Activated CD8-positive, alpha-beta T cell treated with anti-CD3 and anti-CD28 coated beads for 36 hours (primary cell): ENCODE measurements at places on chromosomes 6 and 20.

GRCh38 chr6:133017581-133017980 is 203.2 kb downstream of the RPS12 start:
- no peak for DNase-seq

DNA sequence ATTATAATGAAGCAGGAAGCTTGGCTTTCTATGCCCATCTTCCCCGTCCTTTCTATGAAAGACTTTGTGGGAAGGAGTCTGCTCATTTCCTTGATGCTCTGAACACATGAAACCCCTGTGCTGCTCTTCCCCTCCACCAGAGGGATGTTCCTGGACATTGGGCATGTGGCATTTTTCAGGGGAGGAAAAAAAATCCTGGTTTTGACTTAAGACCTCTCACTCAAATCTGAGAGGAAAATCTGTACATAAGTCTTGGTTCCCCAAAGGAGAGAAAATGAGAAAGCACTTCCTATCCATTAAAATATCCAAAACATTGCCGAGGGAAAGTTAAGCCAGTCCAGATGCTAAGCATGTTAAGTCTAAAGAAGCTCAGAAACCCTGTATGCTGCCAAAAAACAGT is 393.0 kb downstream of the PAX1 start:
- no peak for DNase-seq

DNA sequence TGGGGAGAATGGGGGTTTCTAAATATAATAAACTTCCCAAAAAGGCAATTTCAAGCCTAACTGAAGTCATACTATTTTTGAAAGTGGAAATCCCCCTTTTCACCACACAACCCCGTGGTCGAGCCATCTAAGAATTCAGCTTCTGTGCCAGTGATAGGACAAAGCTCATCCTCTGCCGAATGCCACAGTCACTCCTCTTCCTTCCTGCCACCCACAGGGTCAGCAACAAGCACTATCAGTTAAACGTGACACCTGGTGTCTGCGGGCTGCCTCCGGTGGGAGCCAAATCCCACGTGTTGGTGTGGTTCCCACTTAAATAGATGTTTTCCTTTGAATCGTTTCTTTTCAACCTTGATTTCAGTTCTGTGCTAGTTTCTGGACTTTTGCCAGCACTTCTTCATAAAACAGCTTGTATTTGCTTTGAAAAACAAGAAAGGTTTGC is 60.7 kb downstream of the TNFAIP3 start:
- DNase-seq: peak; percentile 93

DNA sequence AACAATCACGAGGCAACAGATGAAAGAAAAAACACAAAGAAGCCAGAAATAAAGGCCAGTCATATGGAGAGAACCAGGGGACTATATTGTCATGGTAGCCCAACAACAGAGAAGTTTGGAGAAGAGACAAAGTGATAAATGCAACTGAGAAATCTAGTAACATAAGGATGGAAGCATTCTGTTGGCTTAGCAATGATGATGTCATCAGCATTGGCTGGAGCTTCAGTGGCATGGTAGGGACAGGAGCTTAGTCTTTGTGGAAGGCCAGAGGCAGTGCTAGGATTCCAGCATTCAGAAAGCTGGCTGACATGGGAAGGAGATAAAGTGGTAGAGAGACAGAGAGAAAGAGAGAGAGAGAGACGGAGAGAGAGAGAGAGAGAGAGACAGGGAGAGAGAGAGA is 276.4 kb downstream of the TRDN start:
- DNase-seq: no peak

DNA sequence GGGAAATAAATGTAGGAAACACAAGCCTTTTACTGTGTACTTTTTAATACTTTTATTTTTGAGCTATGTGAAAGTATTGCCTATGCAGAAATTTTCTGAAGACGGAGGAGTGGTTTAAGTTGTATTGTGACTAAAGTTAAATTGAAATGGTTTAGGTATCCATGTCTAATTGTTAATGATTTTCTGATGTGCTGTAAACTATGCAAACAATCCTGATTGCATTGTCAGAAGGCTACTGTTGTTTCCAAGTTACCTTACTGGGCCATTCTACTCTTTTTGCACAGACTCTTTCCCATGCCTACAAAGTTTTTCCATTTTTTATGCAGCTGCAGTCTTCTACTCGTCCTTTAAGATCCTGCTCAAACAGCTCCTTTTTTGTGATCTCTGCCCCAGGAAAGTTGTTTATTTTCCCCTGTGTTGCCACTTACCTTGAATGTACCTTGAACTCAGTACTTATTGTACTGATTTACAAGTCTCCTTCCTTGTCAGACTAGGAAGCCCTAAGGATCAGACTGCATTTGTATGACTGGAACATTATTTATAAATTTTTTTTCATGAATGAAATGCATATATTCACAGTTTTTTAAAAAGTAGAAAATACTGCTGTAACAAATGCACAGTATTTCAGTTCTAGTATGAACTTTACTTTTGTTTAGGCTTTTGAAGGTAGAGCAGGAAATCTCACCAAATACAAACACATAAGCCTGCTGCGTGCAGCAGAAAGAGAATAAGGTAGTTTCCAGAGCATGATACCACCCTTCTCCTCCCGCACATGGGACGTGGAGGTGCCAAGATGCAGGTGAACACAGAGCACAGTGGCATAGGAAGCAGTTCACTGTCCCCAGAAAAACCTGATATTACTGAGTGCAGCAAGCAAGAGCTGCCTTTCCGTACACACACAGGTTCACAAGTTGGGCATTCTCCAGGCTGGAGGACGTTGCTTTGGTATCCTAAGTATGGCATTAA is 97.8 kb downstream of the CRYBG1 start:
- DNase-seq: no peak

DNA sequence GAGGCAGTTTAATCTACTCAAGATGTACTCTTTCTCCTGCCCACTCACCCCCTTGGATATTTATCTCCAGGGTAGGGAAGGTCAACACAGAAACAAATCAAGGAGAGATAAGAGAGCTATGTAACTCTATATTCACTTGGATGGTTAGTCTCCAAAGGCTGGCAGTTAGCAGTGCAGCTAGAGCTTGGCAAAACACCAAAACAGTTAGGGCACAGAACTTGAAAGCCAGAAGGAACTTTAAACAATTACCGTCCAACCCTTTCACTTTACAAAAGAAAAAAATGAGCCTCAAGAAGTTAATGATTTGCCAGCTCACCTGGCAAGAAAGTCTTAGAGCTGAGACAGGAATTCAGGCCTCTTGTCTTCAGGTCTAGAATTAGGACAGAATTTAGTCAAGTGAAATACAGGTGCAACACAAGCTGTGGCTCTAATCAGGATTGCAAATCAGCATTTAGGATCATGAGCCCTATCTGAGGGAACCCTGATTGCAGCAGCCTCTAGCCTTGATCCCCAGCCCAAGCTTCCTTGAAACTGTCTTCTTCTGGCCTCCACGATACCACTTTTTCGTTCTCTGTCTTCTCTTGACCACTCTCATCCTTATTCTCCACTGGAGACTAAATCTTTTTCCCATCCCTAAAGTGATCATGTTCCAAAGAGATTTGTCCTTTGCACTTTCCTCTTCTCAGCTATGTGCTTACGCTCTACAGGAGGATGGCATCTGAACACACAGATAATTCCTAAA is 14.9 kb downstream of the NEDD9 start:
- no peak for DNase-seq

DNA sequence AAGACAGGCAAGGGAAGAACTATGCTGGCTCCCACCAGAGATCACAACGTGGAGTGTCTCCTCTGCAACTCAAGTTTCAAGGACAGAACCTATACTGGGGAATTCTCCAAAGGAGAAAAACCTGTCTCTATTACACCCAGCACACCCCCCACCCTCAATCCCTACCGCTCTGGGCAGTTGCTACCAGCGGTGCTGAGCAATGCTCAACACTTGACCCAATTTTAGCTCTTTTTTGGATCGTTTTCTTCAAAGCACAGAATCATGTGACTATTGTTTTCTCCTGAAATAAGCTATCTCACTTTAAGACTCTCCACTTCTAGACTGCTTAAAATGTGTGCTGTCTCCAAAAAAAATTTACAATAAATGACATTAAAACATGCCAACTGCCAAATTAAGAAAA is 23.3 kb downstream of the MAP7 start:
- no peak for DNase-seq

DNA sequence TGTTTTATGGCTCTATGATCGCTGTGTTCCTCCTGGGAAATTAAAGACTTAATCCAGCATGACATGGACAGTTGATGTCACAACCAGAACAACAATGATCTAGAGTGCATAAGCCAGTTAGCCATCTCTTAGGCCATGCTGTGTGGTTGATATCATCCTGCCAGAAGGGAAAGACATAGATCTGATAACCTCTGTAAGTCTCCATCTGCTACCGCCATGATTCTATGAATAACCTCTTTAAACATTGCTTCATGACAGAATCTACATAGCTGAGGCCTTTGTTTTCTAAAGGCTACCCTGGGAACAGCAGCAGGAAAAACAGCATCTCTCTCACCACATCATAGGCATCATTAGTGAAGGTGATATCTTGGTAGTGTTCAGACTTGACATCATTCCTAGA is 117.6 kb upstream of the PHACTR1 start:
- no peak for DNase-seq

DNA sequence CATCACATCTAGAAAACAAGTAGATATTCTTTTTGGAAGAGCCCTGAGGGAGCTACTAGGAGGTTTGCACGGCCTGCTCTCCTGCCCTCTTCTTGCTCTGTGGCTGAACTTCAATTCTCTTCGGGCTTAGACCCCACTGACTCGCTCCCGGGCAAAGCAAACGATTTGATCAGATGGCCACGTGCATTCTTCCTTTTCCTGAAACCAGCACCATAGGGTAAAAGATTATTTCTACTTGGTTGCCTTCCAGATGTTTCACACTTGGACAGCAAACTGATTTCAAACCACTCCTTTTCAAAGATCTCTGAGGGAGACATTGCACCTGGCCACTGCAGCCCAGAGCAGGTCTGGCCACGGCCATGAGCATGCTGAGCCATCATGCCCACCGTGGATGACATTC is at the start of gene SLC22A1:
TSS of gene SLC22A1 (plus strand) at position 258 of the 400 bp plus-strand sequence. CDS start at position 379, 121 bp downstream.
- no peak for DNase-seq

DNA sequence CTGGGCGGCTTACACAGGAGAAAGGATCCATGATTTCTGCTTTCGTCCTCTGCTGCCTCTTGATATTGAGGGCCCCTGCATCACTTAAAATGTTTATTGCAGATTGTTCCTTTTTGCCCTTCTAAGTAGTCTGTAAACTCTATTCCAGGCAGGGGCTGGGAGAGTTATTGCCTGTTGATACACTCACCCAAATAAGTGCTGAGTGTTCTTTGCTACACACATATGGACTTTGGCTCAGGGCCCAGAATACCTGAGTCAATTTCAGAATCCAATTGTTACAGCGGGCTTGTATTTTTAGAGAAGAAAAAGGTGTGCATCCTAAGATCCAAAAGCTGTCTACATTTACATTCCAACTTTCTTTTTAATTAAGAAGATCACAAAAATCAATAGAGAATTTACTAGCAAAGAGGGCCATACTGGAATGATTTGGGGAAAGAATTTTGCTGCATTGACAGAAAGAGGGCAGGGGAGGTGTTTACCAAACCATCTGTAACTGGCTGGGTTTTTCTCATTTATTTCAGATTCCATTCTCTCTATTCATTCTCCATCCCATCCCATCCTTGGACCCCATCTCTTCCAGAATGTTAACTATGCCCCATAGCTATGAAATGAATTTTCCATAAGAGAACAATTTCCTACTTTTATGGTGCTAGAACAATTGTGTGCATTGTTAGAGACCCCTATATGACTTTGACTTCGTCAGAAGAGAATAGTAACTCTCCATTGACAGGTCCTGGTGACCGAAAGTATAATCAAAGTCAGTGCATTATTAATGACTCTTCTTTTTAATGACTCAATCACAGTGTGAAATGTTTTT is 959.9 kb upstream of the FLRT3 start:
- DNase-seq: no peak

GRCh38 chr6:97150932-97151331 is 132.1 kb downstream of the MMS22L start:
- DNase-seq: no peak

GRCh38 chr20:64216036-64216435 is 39.5 kb upstream of the PCMTD2 start:
- no peak for DNase-seq

- DNase-seq: no peak
Observed at GRCh38 chr6:32108094-32108627, 977 bp downstream of the TNXB start.

DNA sequence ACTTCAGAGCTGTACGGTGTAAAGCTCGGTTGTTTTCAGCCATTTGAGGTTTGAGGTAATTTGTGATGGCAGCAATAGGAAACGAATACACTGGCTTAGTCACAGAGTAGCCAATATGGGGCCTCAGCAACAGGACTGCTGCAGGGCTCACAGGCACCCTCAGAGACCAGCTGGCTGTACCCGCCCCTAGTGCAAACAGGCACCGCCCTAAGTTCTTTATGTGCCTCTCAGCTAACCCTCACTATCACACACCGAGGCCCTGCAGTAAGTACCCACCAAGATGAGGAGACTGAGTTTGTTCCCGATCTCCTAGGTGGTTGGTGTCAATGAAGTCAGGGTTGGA is 11.2 kb upstream of the SERPINB9 start:
- DNase-seq: peak; percentile 19

GRCh38 chr6:7451326-7451725 is 61.7 kb downstream of the RIOK1 start:
- no peak for DNase-seq

DNA sequence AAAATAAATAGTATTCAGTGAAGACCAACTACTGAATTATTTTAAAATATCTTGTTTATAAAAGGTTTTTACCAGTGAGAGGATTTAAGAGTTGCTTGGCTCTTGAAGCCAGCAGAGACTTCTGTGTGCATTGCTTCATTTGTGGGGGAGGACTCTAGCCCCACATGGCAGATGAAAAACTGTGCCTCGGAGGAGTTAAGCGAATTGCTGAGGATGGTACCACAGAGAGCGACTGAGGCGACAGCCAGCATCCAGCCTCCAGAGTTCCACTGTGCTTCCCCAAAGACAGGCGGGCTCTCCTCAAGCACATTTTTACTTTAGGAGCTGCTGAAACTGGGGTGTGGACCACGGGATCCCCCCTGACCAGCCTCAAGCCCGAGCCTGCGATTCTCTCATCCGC is 80.7 kb downstream of the THBS2 start:
- no peak for DNase-seq
